ENCODE measurements at places on chromosomes 6 and 20.

GRCh38 chr6:117156741-117157140 lies 108.6 kb upstream of the VGLL2 start:
- no peak for DNase-seq

- DNase-seq = peak; percentile 79
Measured at GRCh38 chr6:170152124-170152926, 138.6 kb downstream of the DLL1 start.

DNA sequence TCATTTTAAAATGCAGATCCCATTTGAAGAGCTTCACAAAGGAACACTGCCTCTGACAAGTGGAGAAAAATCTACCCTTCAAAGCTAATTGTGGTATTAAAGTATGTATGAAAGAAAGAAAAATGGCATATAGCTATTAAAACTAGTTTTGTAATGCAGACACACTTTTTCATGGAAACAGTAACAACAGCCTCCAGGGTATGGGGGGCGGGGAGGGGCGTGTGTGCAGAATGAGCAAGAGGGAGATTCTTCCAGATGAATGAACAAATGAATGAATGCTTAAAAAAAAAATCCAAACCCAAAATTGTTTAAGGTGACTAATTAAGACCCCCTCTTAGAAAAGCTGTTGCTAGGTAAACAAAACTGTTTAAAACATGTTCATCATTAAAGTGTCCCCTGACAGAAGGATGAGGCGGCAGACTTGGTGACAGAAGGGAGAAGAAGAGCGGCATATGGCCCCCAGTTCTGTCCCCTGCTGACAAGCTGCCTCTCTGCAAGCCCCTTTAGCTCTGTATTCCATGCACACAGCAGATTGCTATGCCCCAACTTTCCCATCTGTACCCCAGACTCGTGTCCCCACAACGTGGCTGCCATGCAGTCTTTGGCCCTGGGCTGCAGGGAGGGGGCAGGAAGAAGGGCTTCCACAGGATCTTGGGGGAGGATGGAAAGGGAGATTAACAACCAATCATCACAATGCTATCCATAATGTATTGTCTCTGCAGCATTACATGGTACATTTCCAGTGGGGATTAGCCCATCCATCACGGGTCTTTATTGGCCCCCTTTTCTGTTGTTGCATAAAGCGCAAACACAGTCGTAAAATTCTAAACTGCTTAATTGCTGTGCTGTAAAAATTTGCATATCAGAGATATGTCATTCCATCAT lies 108.4 kb upstream of the OLIG3 start:
- DNase-seq = peak; percentile 40

DNA sequence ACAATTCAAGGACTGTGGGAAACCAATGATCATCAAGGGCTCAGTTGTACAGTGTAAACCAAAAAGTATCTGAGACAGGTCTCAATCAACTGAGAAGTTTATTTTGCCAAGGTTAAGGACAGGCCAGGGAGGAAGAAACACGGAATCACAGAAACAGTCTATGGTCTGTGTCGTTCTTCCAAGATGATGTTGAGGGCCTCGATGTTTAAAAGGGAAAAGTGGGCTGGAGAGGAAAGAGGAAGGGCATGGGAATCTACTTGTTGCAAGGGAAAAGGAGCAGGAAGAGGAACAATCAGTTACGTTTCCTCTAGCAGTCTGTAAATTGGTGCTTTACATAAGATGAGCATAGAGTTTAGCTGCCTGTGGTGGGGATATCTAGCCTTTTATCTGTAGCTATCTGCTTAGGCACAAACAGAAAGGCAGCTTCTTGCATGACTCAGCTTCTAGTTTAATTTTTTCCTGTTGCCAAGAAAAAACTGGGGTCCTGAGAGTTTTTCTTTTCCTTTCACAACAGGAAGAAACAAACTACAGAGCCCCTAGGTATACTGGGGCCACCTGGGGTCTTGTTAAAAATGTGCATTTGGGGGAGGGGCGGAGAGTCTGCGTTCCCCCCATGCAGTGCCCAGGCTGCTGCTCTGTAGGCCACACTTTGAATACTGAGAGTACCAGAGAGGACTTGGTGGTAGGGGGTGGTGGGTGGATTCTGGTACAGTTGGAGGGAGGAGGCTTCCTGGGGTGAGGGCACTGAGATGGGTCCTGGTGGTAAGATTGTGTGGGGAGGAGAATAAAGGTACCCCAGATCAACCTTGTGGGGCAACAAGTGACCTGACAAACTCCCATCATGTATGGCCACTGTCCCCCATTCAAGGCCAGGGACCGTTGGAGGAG lies 35.3 kb upstream of the EZR start:
- DNase-seq = no peak

DNA sequence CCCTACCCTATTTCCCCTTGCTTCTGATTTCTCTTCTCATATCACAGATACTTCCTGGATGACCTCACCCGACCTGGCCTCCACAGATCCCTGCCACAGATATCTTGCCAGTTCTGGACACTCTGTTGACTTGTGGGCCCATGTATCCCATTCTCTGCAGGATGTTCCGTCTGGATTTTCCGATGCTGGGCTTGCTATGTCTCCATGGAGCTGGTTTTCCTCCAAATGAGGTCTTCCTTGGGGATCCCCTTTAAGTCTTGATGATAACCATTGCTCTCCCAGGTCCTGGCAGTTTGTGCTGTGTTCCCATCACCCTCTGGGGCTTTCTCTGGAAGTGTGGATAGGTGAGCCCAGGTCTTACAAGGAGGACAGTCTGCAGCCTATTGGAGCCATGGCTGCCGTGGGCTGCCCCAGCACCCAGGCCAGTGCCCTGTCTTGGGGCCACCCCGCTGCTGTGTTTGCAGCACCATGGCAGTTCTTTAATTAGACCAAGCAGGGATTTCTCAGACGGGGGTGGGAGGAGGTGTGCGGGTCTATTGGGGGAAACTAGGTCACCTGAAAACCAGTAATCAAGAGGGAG lies 23.9 kb downstream of the PPP1R16B start:
- no peak for DNase-seq

- DNase-seq = no peak
Measured at GRCh38 chr6:125277838-125278237, 23.9 kb downstream of the HDDC2 start.

DNA sequence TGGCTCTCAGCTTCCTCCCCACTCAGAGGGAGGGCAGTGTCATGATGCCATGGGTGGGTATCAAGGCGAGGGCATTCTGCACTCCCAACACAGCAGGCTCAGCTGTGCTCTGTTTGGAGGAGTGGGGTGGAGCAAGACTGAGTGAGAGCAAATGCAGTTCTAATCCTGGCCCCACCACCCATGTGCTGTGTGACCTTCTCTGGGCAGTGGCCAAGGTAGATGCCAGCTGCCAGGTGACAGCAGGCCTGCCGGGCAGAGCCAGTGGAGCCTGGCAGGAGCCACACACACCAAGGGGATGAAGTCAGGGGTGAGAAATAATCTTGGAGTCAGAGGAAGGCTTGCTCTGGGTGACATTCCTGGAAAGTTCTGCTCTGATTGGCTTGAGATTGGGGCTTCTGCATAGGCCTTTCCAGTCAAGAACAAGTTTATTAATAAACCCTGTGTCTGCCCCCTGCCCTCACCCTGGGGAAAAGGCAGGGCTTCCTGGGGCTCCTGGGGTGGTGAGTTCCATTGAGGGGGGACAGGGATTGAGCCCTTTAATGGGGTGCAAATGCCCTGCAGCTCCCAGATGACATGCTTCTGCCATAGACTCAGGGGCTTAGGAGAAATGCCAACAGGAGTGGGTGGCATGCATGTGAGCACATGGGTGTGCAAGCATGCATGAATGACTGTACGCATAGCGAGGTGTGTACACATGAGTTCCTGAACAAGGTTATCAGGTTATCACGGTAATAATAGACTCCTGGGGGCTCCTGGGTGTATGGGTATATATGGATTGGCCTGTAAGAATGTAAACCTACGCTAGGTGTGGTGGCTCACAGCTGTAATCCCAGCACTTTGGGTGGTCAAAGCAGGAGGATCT lies 134.2 kb downstream of the MRPL14 start:
- no peak for DNase-seq

DNA sequence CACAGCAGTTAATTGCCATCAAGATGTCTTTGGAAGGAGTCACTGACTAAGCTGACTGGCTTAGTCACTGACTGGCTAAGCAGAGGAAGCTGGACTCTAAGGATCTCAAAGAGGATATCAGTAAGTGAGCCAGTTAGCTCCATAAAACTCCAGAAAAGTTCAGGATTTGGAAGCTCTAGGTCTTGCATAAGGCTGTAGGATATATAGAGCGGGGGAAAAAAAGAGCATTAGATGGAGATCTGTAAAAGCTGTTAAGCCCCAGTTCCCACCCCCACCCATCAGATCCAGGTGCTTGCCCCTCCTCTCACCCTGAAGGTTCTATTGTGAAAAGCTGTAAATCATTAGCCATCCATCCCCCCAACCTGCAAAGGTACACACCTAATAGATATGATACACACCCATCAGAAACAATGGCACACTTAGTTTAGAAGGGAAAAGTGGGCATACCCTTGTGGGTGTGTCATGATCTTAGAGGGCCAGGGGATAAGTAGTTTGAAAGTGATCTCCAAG lies 32.2 kb downstream of the CARMIL1 start:
- DNase-seq = no peak

DNA sequence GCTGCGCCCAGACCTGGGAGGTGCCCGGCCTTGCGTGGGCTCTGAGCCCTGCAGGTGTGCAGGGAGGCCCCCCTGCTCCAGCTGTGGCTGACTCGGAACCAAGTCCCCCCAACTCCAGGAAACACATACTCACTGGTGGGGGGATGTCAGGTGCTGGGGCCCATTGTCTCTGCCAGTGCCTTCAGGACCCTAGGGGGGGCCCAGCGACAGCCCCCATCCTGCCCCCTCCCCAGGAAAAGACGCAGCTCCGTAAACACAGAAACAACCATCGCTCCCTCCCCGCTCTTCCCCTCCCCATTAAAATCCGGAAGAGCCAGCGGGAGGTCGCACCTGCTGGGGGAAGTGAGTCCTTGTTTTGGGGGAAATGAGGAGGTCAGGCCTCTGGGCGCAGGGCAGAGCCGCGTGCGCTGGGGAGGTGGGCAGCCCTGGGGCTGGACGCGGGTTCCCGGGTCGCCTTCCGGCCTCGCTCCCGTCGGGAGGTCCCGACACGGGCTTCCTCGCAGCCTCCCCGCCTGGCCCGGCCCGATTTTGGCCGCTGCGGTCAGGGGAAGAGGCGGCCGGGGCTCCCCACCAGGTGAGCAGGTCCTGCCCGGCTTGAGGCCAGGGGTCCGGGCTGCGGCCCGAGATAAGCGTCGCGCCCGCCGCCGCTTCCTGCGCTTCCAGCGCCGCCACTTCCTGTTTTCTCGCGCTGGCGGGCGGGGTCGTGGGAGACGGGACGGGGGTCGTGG lies 6.2 kb downstream of the C20orf204 start:
- no peak for DNase-seq

GRCh38 chr6:164051427-164051826 lies 636.9 kb downstream of the QKI start:
- no peak for DNase-seq

- no peak for DNase-seq
Measured at GRCh38 chr6:166488076-166488685, 98.3 kb downstream of the RAMACL start.

- no peak for DNase-seq
Measured at GRCh38 chr6:41228616-41229015, 467 bp downstream of the TREML4 start.

DNA sequence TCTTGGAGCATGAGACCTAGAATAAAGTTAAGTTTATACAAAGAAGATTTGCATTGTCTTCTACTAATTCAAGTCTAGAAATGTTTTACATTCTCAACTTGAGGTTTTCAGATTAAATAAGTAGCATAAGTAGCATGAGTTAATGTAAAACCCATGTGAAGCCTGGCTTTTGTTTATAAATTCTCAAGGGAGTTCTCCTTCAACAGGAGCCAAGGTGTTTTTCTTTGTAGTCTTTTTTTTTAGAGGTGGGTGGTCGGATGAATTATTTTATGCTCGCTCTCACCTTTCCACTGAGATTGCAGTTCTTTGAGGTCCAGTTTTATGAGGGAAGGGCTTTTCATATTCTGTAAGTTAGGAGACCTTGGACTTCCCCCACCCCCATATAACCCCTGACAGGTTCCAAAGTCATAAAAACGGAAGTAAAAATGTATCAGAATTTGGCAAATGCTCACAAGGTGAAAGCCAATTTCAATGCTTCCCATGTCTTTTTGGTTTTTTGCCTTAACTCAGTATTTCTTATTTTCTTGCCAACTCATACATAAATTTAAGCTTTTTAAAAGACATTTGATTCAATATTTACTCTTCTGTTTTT lies 244.3 kb upstream of the ASCC3 start:
- no peak for DNase-seq

- peak; percentile 82 for DNase-seq
Measured at GRCh38 chr20:33299111-33299603, 16.1 kb downstream of the BPIFB1 start.

GRCh38 chr6:150486048-150486447 lies 113.6 kb upstream of the PLEKHG1 start:
- no peak for DNase-seq
